ENCODE measurements at places on chromosomes 5 and 9.
A peak's percentile ranks its signal among the peaks of the same experiment; 100 is the strongest.

DNA sequence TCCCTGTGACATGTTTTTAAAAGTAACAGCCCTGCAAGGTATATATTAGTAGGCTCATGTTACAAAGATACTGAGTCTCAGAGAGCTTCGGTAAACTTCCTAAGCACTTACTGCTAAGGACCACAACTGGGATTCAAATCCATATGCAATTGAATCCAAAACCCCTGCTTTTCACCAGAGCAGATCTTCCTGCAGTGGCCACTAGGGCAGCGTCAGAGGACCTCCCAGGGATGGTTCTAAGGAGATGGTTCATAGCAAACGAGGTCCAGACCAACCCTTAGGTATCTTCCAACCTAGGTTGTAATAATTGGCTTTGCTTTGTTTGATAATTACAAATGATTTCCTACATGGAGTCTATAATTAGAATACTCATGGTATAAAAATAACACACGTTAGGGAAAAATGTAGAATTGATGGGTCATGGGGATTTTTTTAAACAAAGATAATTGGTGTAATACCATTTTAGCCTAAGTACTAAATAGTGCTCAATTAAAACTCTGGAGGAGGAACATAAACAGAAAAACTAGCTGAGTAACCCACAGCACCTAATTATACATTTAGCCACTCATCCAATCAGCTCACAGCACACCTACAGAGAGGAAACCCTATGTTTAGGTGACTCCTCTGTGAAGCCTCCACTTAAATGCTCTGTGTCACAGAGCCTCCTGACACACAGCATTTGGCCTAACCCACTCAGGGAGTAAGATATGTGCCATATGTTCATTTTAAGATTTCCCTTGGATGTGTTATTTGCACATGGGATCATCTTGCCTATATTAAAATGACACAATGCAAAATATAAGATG is 10.0 kb upstream of the CAST start:
- DNase-seq = peak; percentile 35

DNA sequence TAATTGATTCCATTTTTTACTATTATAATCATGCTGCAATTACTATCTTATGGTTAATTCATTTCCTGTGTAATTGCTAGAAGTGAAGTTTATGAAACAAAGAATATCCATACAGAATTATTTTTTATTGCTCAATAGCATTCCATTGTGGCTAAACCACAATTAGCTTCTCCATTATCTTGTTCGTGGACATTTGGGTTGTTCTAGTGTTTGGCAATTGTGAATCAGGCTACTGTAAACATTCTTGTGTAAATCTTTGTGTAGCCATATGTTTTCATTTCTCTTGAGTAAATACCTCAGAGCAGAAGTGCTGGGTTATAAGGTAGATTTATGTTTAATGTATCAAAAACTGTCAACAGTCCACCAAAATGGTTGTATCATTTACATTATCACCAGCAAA is 341.1 kb downstream of the MAT2B start:
- DNase-seq = no peak

- DNase-seq = no peak
Measured at GRCh38 chr5:175427762-175428161, 16.2 kb downstream of the DRD1 start.

DNA sequence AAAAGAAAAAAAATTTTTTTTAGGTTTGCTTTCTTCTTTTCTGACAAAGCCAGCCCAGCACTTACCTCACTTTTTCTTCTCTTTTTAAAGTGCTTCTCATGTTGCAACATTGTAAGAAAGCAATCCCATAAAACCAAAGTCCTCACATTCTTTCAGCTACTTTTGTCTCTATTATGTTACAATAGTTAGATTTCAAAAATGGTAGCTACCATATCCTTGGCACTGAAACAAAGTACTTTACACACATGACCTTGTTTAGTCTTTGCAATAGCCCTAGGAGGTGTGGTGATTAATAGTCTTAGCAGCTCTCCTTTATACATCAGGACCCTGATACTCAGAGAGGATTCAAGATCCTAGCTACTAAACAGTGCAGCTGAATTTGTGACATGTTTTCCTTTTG is 23.5 kb upstream of the CARTPT start:
- DNase-seq = no peak

DNA sequence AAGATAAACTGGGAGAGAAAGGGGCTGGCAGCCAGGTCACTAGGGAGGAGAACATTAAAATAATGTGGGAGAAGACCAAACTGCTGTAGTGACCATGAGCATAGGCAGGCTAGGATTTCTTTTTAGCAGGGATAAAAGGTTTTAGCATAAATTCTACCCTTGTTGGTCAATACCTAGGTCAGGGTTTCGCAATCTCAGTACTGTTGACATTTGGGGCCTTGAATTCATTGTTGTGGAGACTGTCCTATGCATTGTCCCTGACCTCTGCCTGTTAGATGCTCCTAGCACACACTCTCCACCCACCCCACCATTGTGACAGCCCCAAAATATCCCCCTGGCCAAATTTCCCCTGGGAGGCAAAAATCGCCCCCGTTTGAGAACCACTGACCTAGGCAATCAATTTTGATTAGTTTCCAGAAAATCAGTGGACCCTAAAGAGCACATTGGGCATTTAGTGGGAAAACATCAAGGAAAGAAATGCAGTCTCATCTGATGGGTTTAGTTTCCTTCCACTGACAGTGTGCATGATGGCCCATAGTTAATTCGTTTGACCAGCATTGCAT is 181.4 kb downstream of the NTRK2 start:
- no peak for DNase-seq

- no peak for DNase-seq
Measured at GRCh38 chr5:86688406-86688805, 70.7 kb downstream of the COX7C start.

DNA sequence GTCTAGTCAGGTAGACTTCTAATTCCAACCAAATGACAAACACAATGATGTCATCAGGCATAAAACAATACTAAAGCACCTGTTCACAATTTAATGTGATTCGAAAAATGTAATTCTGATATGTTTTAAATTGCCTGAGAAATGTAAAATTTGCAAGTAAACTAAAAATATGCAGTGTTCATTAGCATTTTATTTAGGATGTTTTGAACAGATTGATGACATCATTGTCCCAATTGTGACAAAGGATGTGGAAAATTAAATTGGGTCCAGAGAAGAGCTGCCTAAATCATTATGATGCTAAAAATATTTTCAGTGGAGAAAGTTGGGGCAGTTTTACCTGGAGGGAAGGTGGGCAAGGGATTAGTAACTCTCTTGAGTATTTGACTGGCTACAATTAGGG is 86.5 kb downstream of the CFAP90 start:
- DNase-seq = no peak

- no peak for DNase-seq
Measured at GRCh38 chr9:104025104-104025503, 69.0 kb upstream of the SMC2 start.

DNA sequence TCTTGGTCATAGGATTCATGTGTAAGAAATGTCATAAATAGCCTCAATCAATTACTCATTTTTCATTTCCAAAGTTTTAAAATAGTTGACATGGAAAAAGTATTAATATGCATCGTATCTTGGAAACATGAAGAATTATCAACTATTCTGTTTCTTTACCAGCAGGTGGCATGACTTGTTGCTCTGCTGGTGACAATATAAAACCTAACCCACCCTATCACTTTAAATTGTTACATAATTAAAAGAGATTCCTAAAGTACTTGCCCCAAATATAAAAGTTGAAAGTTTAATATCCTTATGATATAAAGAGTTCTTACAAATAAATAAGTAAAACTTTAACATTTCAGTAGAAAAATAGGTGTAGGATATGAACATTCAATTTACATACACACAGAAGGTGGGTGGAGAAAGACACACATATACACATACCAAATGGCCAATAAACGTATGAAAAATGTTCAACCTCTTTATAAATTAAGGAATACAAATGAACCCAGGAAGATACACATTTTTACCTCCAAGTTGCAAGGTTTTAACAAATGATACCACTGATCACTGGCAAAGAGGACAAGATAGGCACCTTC is 30.6 kb downstream of the MAP1B start:
- DNase-seq = peak; percentile 29

- peak; percentile 56 for DNase-seq
Measured at GRCh38 chr5:36688722-36689121, 82.3 kb downstream of the SLC1A3 start.

GRCh38 chr9:78131969-78132700 is 100.5 kb upstream of the GNAQ start:
- DNase-seq = no peak

DNA sequence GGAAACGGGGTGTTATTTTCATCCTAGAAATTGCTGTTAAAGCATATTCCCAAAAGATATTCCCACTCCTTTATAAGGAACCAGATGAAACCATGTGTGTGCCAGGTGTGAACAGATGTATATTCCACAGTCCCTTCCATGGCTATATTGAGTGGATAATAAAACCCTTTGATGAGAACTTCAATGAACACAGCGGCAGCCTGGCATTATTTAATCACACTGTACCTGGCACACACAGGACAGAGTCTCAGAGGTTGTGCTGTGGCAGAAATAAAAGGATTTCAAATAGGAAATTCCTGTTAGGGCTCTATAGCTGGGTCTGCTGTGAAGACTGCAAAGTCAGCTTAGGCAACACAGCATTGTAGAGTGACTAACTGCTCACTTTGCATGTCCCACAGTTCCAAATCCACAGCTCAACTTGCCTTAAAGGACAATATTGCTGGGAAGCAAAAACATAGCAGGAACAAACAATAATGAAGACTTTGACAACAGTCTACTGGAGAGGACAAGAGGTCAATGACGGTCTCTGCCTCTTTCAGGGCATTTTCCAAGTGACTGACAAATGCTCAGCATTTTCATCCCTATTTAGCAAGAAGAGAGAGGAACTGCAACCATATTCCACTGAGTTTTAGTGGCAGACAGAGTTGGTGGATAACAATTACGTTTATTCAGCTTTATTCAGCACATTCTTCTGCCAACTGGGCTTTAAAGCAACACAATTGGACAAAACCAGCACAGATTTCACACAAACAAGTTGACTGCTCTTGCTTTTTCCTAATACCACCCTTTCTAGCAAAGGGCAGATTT is 255.7 kb upstream of the RGMB start:
- no peak for DNase-seq

DNA sequence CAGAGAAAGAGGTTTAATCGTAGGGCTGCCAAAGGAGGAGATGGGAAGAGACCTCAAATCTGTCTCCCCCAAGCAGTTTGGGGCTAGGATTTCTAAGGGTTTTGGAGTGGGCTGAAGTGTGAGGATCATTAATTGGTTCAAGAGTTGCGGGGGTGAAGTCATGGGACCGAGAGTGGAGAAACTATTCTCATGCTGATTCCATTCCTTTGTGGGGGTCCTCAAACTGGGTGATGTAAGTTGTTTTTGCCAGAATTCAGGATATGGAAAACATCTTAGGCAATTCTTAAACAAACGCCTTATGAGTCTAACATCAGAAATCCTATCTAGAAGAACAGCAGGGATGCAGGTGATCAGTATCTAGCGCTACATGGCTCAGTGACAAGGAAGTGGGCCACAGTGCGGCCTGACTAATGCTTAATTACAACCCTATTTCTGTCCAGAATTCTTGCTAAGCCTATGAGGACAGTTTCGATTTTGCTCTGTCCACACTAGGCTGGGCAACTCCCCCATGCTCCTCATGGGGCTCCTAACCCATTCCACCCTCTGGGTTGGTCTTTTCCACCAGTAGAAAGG is 27.7 kb upstream of the TRIO start:
- DNase-seq = no peak

GRCh38 chr5:14872070-14872989 is 752 bp upstream of the ANKH start:
- peak; percentile 77 for DNase-seq

- DNase-seq = no peak
Measured at GRCh38 chr5:67179697-67180361, 16.8 kb downstream of the CD180 start.

DNA sequence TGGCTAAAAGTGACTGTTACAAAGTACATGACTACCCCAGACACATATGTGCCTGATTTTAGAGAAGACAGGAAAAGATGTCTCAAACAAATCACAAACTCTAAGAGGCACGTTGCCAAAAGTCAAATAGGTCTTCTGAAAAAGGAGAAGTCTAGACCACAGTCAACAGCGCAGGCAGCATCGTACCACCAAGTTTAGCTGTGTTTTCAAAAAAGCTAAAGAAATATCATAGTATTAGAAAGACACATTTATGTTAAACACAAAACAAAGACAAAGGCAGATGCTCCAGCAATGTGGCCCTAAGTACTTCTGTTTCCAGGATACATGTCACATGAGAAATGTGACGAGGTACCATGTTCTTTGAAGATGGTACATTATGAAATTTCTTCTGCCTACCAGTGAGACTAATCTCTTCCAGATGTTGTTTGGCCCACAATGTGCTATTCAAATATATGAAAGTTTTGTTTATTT is 43.5 kb downstream of the LPAR1 start:
- no peak for DNase-seq

DNA sequence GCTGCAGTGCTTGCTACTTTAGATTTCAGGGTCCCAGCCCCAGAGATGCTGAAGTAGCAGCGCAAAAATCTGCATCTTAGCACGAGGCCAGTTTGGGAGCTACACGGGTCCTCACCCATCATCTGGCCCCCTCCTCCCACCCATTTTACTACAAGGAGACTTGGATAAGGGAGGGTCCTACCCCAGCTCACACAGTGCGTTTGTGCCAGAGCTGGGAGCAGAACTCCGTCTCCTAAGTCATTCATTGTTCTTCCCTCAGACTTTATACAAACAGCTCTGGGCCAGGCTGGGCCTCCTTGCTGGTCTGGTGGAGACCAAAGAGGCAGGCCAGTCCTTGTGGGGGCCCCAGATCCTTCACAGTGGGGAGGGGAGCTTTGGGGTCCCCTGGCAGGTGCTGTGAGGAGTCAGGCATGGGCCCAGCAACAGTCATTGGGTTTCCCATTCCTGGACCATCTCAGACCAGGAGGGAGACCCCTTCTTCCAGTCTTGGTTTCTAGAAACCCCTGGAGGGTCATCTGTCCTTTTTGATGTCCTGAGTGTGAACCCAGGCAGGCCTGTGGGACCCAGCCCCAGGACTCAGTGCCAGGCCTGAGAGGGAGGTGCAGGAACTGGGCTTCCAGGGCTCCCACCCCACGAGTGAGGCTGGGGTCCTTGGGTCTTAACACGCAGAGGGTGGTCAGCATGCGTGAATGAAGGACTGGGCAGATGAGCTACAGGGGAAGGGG is 2.3 kb upstream of the IL17B start:
- DNase-seq = no peak

GRCh38 chr9:114929201-114929600 is 1.2 kb downstream of the TNFSF8 start:
- DNase-seq = no peak

DNA sequence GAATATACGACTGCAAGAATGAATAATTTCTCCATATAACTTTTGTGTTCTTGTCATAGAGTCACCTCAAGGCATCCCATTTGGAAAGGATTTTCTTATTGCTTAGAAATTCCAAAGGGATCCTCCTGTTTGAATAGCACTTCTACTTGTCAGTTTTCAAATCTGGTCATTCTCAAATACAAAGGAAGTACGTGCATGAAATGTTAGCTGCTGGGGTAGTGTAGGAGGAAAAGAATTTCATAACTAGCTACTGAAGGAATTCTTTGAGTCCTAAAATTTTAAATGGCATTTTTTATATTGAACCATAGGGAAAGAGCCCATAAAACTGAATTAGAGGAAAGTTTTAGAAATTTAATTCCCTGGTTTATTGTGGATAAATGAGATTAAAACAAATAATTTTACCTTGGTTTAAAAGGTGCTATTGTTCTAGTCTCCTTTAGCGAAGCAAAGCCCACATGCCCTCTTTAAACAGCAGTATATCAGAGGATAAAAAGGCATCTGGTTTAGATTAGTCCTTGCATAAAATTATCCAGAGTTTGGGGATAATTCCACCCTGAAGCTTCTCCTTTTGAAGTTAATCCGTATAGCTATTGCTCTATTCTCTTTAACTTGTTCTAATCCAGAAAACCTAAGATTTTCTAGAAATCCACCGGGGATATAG is 2.0 kb upstream of the MPDZ start:
- no peak for DNase-seq
